ENCODE measurements at places on chromosomes 11 and 22.
A peak's percentile ranks its signal among the peaks of the same experiment; 100 is the strongest.

- no peak overlapping the region for H3K4me3 ChIP-seq
- H3K36me3 ChIP-seq: no peaks in the 10 kb centered on the region
- no peak overlapping the region for H3K27ac ChIP-seq
- H3K27me3 ChIP-seq: no peaks in the 10 kb centered on the region
- no peak for DNase-seq
Measured at GRCh38 chr11:23711981-23712380, 784.9 kb upstream of the LUZP2 start.

- H3K36me3 ChIP-seq: peaks cover 35% of the 10 kb centered on the region
- no peak for DNase-seq
- H3K4me1 ChIP-seq: peaks cover 29% of the 10 kb centered on the region
- H3K27me3 ChIP-seq: no peaks in the 10 kb centered on the region
- H3K4me3 ChIP-seq: no peak overlapping the region
Measured at GRCh38 chr22:19086417-19086816, 35.8 kb downstream of the DGCR2 start.

DNA sequence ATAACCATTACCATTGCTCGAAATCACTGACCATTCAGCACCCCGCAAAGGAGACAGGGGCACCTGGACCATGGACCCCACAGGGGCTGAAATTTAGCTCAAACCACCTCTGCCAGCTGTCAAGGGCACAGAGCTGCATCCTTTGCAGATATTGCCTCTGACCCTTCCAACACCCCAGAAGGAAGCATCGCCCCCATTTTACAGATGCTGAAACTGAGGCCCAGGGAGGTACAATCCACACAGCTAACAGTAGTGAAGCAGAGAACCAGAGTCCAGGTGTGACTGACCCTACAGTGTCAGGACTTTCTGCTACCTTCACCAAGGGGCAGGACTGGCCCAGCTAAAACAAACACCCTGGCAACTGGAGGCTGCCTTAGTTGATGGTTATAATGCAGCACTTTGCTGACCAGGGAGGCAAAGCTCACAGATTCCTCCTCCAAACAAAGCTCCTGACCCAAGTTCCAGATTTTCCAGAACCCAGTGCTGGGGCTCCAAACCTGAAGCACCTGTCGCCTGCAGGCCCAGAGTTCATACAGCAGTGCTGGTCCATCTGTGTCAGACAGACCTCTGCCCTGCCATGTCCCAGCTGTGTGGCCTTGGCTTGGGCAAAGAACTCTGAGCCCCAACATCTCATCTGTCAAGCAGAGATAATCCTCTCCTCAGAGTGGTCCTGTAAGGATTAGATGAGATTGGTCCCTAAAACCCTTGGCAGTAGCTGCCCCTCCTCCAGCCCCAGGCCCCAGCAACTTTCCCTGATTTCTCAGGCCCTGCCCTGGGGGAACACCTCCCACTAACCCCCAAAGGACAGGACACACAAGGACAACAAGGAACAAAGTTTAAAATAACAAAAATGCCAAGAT, 15.2 kb upstream of the ARAP1 start:
- H3K4me1 ChIP-seq: peaks cover 16% of the 10 kb centered on the region
- no peak for DNase-seq
- H3K27me3 ChIP-seq: no peaks in the 10 kb centered on the region
- H3K4me3 ChIP-seq: no peak overlapping the region

DNA sequence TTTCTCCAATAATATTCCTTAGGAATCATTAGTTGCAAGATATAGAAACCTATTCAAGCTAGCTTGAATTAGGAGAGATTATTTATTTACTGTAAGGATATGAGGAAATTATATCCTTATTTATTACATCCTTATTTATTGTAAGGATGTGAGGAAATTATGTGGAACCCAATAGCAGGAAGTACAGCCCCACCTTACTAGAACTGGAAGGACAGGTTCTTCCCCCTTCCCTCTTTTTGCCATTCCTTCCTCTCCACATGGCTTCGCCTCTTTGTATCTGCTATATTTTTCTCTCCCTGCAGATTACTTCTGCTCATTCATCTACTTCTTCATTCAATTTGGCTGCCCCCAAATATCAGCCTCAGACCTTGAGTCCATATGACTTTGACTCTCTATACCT, 49.5 kb upstream of the B3GNT6 start:
- no peak for DNase-seq
- no peaks in the 10 kb centered on the region for H3K4me1 ChIP-seq
- no peaks in the 10 kb centered on the region for H3K27me3 ChIP-seq

DNA sequence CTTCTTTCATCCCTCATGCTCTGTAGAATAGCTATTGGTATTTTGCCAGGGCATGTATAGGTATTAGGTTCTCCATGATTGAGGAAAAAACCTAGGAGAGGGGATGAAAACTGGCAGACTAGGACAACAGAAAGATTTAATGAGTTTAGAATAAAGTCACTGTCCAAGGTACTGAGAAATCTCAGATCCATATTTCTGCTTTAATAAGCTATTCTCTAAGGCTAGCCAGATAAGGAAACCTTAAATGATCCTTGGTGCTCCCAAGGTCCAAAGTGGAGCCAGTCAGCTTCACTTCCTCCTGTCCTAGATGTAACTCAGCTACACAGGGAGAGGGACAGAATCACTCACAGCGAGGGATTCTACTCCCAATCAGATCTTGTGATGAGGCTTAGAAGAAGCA, 13.7 kb upstream of the CSNK2A3 start:
- no peak overlapping the region for H3K4me3 ChIP-seq
- DNase-seq: no peak
- peaks cover 18% of the 10 kb centered on the region for H3K27me3 ChIP-seq
- no peaks in the 10 kb centered on the region for H3K36me3 ChIP-seq
- no peak overlapping the region for H3K27ac ChIP-seq
- no peaks in the 10 kb centered on the region for H3K4me1 ChIP-seq

DNA sequence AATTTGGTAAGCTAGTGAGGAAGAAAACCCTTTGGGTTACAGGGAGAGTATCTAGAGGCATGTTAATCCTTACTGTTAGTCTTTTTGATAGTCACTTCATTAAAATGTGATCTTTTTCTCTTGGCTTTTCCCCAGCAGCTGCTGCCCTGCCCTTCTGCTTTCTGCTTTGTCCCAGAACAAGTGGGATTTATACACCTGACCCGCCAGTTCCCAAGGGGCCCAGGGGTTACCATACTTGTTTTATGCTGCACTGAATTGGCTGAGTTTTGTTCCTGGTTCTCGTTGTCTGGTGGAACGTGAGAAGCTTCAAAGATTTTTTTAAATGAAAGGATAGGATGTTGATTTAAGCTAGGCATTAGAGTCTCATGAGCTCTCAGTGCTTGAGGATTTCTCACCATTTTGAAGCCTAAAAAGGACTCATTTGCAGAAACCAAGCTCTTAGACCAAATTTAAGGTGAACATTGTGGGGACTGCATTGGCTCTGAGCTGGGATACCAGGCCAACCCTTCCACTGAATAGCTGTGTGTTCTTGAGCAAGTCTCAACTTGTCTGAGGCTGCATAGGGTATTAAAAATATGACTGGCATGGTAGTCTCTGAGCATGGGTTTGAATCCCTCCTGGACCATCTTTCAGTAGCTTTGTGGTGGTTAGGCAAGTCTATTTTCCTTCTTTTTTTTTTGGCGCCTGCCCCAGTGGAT, 6.6 kb downstream of the LIMK2 start:
- peaks cover 2% of the 10 kb centered on the region for H3K36me3 ChIP-seq
- no peaks in the 10 kb centered on the region for H3K27me3 ChIP-seq
- H3K4me1 ChIP-seq: peaks cover 20% of the 10 kb centered on the region
- H3K4me3 ChIP-seq: no peak overlapping the region
- no peak overlapping the region for H3K27ac ChIP-seq

DNA sequence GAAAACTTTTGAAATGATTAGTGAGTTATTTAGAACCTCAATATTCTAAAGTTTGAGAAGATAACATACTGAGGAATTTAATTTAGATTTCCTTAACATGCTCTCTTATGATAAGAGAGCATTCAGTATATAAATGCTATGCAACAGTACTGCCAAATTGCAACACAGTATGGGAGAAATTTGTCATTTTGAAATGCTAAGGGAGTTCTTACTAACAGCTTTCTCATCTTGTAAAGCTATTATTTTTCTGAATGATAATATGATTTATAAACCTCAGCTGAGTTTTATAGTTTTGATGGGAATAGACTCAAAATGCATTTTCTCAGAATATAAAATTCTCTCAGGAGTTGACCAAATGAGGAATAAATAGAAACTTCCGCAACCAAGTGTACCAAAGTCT, 108.4 kb downstream of the SPON1 start:
- no peak overlapping the region for H3K4me3 ChIP-seq
- peaks cover 12% of the 10 kb centered on the region for H3K4me1 ChIP-seq
- no peak for DNase-seq
- H3K36me3 ChIP-seq: no peaks in the 10 kb centered on the region
- H3K27me3 ChIP-seq: no peaks in the 10 kb centered on the region
- no peak overlapping the region for H3K27ac ChIP-seq

DNA sequence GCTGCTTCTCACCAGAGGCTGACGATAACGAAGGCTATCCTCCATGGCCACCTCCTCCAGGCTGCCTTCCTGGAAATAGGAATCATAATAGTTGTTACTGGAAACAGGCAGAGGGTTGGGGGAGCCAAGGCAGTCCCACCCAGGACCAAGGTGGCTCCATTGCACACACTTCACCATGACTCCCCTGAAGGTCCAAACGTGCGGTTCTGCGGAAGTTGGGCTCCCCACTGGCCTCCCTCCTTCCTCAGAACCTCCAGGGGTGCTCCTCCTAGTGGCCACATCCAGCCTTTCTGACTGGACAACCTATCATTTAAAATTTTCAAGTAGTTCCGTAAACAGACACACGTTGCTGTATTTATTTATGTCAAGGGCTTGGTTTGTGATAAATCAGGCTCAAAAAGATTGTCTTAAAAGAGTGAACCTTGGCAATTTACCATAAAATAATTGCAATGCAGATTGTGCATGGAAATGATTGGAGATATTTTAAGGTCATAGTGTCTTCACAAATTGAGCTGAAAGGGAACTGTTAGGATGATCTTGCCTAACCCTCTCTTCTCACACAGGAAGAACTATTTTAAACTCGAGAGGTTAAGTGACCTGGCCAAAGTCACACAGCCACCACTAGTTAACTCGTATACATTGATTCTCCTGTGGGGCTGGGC, 1.4 kb upstream of the TCN2 start:
- peak overlapping the region; percentile 19 for H3K27ac ChIP-seq
- DNase-seq: peak; percentile 29
- H3K4me3 ChIP-seq: peak overlapping the region; percentile 92
- no peaks in the 10 kb centered on the region for H3K36me3 ChIP-seq
- H3K27me3 ChIP-seq: peaks cover 6% of the 10 kb centered on the region

GRCh38 chr11:65489035-65489705, 9.7 kb upstream of the MALAT1 start:
- H3K27ac ChIP-seq: no peak overlapping the region
- H3K27me3 ChIP-seq: no peaks in the 10 kb centered on the region
- DNase-seq: no peak
- no peaks in the 10 kb centered on the region for H3K36me3 ChIP-seq
- H3K4me1 ChIP-seq: no peaks in the 10 kb centered on the region

DNA sequence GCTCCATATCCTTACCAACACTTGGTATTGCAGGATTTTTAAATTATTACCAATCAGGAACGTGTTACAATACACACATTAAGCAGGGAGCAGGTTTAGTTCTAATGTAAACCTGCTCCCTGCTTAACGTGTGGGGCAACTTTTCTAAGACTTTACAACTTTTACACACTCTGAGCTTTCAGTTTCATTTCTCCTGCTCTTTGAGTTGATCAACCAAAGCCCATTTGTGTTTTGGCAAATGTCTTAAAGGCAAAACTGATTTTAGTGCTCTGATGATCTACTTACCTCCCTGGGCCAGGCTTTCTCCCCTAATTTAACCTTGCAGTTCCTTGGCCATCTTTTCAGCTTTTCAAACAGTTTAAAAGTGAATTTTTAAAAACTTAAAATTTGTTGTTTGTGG, 70.9 kb downstream of the ZBTB44 start:
- no peak for DNase-seq
- peak overlapping the region; percentile 45 for H3K4me3 ChIP-seq
- peaks cover 32% of the 10 kb centered on the region for H3K4me1 ChIP-seq
- H3K27ac ChIP-seq: peak overlapping the region; percentile 77

- H3K36me3 ChIP-seq: peaks cover 4% of the 10 kb centered on the region
- H3K4me3 ChIP-seq: no peak overlapping the region
- no peak overlapping the region for H3K27ac ChIP-seq
- H3K27me3 ChIP-seq: no peaks in the 10 kb centered on the region
- DNase-seq: no peak
Measured at GRCh38 chr11:77658213-77659013, 20.8 kb upstream of the CLNS1A start.

GRCh38 chr11:63537293-63538101, 889 bp downstream of the PLAAT4 start:
- H3K4me1 ChIP-seq: peaks cover 77% of the 10 kb centered on the region
- peak overlapping the region; percentile 99 for H3K27ac ChIP-seq
- DNase-seq: no peak
- no peaks in the 10 kb centered on the region for H3K27me3 ChIP-seq

GRCh38 chr11:121512468-121513465, 60.0 kb upstream of the SORL1-AS1 start:
- H3K4me1 ChIP-seq: peaks cover 58% of the 10 kb centered on the region
- peak overlapping the region; percentile 13 for H3K4me3 ChIP-seq
- H3K27me3 ChIP-seq: no peaks in the 10 kb centered on the region
- DNase-seq: no peak
- H3K36me3 ChIP-seq: peaks cover 80% of the 10 kb centered on the region

- peaks cover 16% of the 10 kb centered on the region for H3K4me1 ChIP-seq
- H3K36me3 ChIP-seq: peaks cover 39% of the 10 kb centered on the region
- H3K4me3 ChIP-seq: peak overlapping the region; percentile 32
- DNase-seq: no peak
Measured at GRCh38 chr11:14288189-14288935, 70.6 kb downstream of the RRAS2 start.

DNA sequence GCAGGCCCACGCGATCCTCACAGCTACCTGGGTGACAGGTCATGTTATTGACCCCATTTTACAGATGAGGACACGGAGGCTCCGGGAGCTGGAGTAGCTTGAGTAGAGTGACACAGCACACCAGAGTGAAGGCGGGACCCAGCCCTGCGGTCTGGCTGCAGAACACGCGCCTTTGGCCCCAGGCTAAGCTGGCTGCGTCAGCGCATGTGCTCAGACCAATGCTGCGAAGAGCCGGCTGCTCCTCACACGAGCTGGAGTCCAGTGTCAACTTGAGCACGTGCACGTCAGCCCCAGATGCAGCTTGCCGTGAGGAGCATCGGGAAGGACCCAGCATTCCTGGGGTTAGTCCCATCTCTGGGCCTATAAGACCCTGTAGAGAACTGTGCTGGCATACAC, 49.9 kb downstream of the SCUBE1 start:
- H3K27me3 ChIP-seq: no peaks in the 10 kb centered on the region
- H3K36me3 ChIP-seq: no peaks in the 10 kb centered on the region
- no peak for DNase-seq
- no peak overlapping the region for H3K27ac ChIP-seq
- H3K4me1 ChIP-seq: peaks cover 17% of the 10 kb centered on the region
